ENCODE measurements at places on chromosomes 4 and X. TPM values are rescaled to one million over a fixed set of nuclear protein-coding genes. Genes with fewer than 3 reads are reported as not detected.
A peak's percentile ranks its signal among the peaks of the same experiment; 100 is the strongest.

Gene GUCY1B1
- total RNA-seq = 0.27 TPM

Gene REELD1
- 0.11 TPM for total RNA-seq

Gene AKAP4
- total RNA-seq = not detected

Gene STK32B
- total RNA-seq = not detected

Gene UVSSA
- total RNA-seq = 18.6 TPM

Gene CLIC2
- not detected for total RNA-seq

Gene TRPC3
- total RNA-seq = 0.16 TPM

Gene CABS1
- not detected for total RNA-seq

Gene EVC
- total RNA-seq = 2.0 TPM

Gene SLC4A4
- total RNA-seq = 0.59 TPM

Gene CLDN22
- total RNA-seq = not detected

GRCh38 chr4:88054901-88055300, 47.5 kb downstream of the PKD2 start:
- DNase-seq = peak; percentile 14

DNA sequence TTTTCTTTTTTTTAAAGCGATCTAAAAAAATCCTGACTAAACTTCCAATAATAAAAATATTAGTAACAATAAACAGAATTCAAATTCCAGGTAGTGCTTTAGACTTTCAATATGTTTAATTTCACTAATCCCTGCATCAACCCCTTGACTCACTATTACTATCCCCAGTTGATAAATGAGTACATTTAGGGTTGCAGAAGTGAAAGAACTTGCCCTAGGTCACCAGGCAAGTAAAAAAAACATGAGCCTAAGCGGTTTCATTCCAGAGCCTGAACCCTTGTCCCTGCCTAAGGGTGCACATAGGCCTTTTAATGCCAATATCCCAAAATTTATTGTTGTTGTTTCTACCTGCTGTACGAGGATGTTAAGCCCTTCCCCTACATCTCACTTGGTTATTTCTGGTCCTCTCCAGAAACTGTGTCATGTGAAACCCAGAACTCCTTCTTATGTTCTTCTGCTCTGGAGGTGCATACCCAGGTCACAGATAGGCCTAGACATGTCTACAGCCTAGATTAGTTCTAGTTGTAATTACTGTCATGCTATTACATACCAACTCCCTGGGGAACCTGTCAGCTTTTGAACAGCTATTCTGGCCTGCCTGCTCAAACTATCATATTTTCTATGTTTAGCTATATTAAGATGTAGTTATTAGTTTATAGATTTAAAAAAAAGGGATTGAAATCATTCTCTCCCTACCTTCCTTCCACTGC, 244.5 kb upstream of the PITX2 start:
- DNase-seq = no peak

DNA sequence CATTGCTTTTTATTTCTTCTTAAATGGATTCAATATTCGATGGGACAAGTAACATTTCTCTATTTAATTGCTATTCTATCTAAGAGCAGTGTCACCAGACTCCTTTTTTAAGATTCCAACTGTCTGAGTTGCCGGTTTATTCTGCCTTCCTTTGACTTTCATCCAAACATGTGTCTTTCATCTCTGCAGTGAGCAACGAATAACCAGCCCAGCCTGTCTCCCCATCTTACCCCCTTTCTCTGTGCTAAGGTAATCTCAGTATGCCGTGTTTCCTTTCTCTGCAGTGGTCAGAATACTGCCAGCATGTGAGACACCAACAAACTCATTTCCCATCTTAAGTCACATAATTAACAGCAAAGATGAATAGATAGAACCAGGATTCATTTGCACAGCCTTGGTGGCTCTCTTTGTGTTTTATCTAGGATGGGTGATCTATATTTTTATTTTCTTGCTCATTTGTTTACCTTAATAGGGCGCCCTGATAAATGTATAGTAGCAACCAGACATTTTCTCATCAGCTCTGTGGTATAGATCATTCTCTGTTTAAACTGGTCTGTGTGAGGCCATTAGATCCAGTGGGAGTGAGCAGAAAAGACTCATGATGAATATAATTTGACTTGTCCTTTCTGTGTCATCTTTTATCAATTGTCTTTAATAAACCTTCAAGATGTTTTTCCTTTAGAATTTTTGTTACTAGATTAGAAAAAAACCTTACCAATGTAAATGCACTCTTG, 394.8 kb upstream of the IGFBP7 start:
- no peak for DNase-seq

GRCh38 chrX:105869701-105870100, 47.4 kb downstream of the NRK start:
- DNase-seq = no peak

GRCh38 chr4:178752954-178753525, 1310.8 kb upstream of the AGA start:
- no peak for DNase-seq

DNA sequence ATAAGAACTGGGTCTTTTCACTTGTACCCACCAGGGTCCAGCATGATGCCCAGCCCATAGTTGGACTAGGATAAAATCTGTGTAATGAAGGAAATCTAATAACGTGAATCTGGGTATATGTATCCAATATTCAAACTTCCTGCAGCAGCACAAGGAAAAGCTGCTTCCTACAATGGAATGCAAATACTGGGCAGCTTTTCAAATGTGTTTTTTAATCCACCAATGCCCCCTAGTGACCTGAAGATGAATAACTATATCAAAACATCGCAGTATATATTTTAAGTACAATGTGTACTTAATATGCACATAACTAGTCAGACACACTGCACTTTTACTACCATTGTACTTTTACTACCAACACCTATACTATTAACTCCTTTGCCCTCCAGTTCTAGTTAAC, 5.3 kb downstream of the APOO start:
- DNase-seq = no peak

- DNase-seq = no peak
Measured at GRCh38 chrX:133929836-133930464, 55.4 kb downstream of the GPC3 start.

- no peak for DNase-seq
Measured at GRCh38 chr4:165839615-165840333, 33.3 kb upstream of the TLL1 start.

GRCh38 chr4:100177855-100178254, 12.4 kb downstream of the DDIT4L start:
- no peak for DNase-seq

GRCh38 chrX:24619647-24620046, 27.5 kb downstream of the PCYT1B start:
- no peak for DNase-seq

- no peak for DNase-seq
Measured at GRCh38 chr4:53161051-53161786, 204.6 kb downstream of the SCFD2 start.

- DNase-seq = no peak
Measured at GRCh38 chr4:140122891-140123290, 31.1 kb downstream of the MAML3 start.

DNA sequence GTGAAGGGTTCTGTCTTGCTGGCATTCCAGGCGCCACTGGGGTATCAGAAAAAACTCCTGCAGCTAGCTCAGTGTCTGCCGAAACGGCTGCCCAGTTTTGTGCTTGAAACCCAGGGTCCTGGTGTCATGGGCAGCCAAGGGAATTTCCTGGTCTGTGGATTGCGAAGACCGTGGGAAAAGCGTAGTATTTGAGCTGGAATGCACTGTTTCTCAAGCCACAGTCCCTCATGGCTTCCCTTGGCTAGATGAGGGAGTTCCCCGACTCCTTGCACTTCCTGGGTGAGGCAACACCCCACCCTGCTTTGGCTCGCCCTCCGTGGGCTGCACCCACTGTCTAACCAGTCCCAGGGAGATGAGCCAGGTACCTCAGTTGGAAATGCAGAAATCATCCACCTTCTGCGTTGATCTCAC, 40.1 kb downstream of the NOP14 start:
- DNase-seq = no peak

DNA sequence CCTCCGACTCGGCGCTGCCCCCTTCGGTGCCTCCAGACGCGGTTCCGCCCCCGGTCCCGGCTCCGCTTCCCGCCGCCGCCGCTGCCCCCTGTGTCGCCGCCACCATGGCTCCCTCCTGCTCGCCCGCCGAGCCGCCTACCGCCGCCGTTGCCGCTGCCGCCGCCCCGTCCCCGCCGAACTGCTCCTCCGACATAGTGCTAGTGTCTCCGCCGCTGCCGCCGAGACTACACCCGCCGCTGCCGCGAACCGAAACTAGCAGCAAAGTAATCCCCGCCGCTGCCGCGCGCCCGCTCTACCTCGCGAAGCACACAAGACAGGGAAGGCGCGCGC, 340 bp downstream of the HNRNPD start:
- DNase-seq = peak; percentile 68

DNA sequence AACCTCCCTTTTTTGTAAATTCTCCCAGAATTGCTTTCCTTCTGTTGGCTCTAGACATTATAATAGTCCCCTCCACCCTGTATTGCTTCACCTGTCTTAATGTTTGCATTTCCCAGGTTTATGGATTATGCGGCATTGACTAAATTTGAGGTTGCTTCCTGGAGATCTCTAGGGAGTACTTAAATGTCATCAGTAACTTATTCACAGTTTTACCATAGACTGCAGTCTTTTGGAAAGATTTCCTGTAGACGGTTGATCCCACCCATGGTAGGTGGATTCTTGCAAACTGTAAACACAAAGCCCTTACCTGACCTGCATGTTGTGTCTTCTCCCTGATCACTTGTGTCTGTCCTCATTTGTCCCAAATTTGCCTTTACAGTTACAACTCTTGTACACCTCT, 6.2 kb upstream of the NOX1 start:
- no peak for DNase-seq

GRCh38 chrX:3621414-3621813, 92.0 kb downstream of the PRKX start:
- DNase-seq = no peak

- no peak for DNase-seq
Measured at GRCh38 chrX:6067600-6067999, 161.1 kb downstream of the NLGN4X start.

- DNase-seq = no peak
Measured at GRCh38 chr4:30801876-30802275, 81.7 kb downstream of the PCDH7 start.

DNA sequence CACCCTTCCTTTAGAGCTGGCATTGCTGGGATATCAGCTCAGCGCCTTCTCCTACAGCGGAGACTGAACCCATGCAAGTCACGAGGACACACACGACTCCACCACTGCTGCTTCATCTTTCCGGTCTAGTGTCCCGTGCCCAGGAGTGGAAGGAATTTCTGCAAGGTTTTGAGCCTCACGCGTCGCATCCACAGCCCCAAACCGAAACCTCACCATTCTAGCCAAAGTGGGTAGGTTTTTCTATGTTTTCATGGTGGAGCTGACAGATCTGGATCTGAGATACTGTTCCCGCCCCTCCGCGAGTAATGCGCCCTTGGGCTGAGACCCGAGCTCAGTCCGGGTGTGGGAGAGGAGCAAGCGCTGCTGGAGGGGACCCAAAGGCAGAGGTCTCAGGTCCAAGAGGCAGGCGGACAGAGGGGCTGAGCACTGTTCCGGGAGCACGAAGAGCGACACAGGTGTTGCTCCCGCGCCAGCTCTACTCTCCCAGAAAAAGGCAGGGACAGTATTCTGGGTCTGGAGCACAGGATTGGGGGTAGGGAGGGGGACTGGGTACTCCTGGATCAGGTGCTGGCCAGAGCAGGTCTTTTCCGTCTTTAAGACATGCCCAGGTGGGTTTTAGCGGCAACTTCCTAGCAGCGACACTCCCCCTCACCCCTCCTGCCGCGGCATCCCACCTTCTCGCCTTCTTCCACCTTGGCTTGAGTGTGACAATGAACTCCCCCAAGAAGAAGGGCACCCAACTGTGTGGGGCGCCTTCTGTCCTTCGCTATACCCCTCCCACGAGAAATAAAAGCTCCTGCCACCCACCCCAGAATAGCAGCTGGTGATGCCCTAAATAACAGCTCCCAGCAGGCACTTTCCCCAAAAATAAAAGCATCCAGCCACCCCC, 1.8 kb downstream of the EPHA5 start:
- no peak for DNase-seq

DNA sequence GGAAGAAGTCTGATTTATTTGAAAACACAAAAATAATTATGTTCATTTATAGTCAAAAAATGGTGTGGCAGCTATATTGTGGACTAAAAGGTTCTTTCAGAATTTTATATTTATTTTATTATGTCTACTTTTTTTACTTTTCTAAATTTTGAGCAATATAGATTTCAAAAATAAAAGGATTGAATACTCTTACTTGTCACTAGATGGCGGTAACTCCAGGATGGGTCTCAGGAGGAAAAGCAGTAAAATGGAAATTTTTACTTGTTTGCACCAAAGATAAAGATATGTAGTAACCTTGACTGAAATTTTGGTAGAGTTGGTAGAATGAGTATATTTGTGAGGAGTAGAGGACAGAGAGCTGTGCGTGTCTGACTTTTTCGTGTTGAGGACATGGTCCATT, 14.5 kb upstream of the DACH2 start:
- no peak for DNase-seq

DNA sequence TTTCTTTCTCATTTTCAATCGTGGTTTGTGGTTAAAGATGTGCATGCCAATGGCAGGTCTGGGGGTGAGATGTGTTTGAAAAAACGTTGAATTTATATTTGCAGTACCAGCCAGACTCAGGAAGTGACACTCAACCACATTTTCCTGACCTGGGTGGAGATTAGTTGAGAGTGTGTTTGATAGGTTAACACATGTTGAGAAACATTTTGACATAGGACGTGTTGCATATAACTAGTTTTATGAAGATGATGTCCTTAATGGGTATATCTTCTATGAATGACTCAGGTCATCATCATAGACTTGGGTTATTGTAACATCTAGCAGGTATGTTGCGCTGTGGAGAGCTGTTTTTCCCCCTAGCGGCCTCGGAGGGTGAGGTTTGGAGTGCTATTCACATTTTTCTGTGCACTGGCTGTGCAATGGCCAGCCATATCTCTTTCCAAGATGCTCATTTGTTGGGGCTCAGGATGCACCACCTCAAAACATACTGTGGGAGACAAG, 21.7 kb upstream of the CD38 start:
- peak; percentile 90 for DNase-seq

DNA sequence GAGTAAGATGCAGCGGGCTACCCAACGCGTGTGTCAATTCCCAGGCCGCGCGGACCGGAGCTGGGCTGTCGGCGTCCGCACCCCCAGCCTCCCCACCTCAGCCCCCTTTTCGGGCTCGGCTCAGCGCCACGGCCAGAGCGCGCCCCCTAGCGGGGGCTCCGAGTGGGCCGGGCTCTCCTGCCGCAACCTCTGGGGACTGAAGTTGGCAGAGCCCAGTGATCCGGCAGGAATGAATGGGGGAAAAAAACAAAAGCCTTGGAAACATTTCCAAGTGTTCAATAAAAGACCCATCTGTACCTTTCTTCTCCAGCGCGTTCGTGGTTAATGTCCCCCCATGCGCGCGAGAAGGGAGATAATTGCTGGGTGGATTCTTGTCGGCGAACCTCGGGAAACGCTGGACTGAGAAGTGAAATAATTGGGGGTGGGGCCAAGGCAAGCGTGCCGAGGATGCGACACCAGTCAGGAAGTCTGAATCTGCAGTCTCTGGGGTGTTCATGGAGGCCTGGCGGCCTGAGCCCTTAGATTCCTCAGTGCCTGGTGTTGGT, 5.2 kb upstream of the ARX start:
- peak; percentile 45 for DNase-seq

DNA sequence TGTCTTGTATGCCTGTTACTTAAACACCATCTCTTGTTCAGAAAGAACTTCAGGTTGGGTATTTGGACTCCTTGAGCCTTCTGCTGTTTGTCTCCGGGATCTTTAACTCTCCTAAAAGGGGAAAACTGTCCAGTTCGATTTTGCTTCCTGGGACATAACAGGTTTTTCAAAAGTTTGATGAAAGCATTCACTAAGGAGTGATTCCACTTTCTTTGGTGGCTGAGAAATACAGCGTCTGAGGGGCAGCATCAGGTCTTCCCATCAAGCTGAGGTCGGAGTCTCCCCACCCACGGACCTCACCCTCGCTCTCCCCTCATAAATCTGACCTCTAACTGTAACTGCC, 1.4 kb downstream of the AFAP1 start:
- DNase-seq = peak; percentile 42

- DNase-seq = no peak
Measured at GRCh38 chrX:84168095-84168494, 19.9 kb downstream of the RPS6KA6 start.
